Skeletal muscle cell (primary cell): ENCODE measurements at places on chromosomes 2 and 18.

DNA sequence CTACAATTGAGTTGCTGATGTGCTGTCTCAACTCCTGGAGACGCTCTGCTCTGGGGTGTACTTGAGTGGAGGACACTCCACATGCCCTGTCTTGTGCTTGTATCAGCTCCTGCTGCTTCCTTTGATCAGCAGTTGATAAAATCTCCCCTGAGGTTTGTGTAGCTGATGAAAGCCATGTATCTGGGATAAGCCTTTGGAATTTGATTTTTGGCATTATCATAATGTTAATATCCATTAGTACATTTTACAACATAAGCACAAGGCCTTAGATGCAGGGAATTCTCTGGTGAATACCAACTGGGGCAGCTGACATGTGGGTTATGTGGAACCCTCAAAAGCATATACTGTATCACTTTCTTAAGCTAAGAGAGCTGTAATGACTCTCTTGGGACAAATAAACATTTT lies 222.7 kb upstream of the ITGA4 start:
- peak; percentile 34 for DNase-seq

DNA sequence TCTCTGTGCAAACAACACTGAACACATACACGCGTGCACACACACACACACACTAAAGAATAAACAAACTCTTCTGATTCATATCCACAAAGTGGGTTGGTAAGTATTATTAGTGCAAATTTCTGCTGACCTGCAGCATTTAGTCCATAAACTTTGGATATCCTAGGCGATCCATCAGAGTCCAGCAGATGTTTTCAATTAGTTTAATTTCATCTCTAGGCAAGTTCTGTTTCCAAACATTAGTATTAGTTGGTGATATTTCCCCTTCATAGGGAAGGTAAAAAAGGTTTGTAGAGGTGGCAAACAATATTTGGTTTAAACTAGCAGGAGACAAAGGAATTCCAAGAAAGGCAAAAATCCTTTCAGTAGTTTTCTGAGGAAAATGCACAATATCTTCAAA lies 5.7 kb downstream of the DSEL start:
- DNase-seq: no peak

DNA sequence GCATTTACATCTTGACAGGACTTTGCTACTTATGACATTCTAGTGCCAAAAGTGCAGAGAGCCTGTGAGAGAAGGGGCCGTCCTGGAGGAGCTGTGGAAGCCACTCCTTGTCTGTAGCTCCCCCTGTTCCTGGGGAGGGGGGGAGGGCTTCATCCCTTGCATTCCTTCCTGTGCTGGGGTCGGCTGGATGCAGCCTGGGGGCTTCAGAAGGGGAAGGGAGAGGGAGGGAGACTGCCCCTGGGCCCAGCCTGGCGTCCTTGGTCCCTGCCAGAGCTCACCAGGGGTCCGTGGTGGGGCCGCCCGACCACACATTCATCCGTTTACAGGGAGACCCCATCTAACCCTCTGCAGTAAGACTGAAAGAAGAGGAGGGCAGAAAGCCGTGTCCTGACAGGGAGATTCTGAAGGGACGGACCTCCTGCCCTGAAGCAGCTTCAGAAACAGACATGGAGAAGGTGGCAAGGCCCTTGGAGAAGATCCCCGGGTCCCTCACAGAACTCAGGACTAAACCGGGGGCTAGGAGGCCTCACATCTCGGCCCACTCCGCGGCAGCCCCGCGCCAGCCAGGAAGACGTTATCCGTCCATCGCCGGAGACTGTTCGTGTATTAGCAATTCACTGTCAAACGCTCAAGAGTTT lies 258.3 kb upstream of the SALL3 start:
- no peak for DNase-seq

DNA sequence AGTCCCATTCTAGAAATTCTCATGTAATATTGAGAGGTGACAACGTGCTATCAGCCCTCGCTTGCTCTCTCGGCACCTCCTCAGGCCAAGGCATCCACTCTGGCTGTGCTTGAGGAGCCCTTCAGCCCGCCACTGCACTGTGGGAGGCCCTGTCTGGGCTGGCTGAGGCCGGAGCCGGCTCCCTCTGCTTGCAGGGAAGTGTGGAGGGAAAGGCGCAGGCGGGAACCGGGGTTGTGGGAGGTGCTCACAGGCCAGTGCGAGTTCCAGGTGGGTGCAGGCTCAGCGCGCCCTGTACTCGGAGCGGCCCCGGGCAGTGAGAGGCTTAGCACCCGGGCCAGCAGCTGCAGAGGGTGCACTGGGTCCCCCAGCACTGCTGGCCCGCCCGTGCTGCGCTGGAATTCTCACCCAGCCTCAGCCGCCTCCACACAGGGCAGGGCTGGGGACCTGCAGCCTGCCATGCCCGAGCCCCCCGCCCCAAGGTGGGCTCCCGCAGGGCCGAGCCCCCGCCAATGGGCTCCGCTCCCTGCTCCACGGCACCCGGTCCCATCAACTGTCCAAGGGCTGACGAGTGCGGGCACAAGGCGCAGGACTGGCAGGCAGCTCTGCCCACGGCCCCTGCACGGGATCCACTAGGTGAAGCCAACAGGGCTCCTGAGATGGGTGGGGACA lies 1680.6 kb upstream of the LRRTM1 start:
- no peak for DNase-seq

DNA sequence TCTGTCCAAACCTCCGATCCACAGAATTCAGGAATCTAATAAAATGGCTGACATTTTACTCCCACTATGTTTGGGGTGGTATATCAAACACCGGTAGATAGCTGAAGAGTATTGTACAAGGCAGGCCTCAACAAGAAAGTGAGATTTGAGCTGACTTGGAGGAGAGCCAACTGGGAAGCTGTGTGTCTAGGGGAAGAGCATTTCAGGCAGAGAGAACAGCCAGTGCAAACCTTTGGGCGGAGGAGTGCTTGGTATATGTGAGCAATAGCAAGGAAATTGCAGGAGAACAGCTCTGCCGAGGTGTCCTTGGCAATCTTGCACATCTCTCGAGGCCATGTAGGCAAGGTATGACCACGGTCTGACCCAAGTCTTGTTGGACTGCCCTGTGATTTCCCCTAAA lies 1.8 kb upstream of the MERTK start:
- DNase-seq: no peak

- DNase-seq: no peak
Observed at GRCh38 chr2:165032559-165032958, 77.2 kb upstream of the SLC38A11 start.

- no peak for DNase-seq
Observed at GRCh38 chr2:191302459-191303139, 57.4 kb downstream of the MYO1B start.

DNA sequence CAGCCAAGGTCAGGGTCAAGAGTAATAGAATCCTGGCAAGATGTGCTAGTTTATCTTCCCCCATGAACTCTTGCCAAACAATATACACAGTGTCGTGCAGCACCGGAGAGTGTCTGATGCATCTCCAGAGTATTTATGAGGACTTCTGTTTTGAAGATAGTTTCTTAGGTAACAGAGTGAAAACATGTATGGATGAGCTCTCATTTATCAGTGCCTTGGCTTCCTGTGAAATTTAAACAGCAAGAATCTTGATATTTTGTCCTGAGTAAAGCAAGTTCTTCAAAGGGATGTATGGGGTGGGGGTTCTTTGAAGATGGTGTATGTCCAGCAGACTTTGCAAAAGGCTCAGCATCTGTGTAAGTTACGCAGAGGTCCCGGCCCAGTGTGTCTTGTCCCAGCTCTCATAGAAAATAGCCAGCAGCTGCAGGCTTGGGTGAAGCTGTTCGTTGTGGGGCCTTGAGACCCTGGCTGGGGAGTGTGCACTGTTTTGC lies 361.0 kb upstream of the NT5C1B start:
- DNase-seq: peak; percentile 60
